Lower lobe of right lung (tissue), 2 donors: ENCODE measurements at places on chromosomes 1 and 21. TPM values are rescaled to one million over a fixed set of nuclear protein-coding genes. Genes with fewer than 3 reads are reported as not detected.

GRCh38 chr1:77014073-77014788 is 147.0 kb downstream of the ST6GALNAC5 start:
- H3K4me3 ChIP-seq = no peak overlapping the region
- DNase-seq = no peak

DNA sequence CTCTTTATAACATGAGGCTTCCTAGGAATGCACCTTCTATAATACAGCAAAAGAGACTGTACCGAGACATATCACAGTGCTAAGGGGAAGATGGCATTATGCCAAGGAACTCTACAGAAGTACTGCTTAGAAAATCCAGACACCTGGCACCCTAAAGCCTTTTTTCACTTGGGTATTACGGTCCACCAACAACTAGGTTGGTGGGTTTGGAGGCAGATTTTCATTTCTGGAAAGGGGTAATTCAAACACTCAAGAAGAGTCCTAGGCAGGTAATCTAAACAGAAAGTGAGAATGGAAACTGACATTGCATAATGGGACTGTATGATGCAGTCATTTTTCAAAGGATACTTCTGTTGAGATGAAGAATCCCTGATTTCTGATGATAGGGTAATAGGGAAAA is 19.6 kb downstream of the SCMH1 start:
- no peak overlapping the region for H3K4me3 ChIP-seq
- H3K27me3 ChIP-seq = no peaks in the 10 kb centered on the region
- DNase-seq = no peak
- H3K4me1 ChIP-seq = peaks cover 9% of the 10 kb centered on the region
- H3K27ac ChIP-seq = no peak overlapping the region

DNA sequence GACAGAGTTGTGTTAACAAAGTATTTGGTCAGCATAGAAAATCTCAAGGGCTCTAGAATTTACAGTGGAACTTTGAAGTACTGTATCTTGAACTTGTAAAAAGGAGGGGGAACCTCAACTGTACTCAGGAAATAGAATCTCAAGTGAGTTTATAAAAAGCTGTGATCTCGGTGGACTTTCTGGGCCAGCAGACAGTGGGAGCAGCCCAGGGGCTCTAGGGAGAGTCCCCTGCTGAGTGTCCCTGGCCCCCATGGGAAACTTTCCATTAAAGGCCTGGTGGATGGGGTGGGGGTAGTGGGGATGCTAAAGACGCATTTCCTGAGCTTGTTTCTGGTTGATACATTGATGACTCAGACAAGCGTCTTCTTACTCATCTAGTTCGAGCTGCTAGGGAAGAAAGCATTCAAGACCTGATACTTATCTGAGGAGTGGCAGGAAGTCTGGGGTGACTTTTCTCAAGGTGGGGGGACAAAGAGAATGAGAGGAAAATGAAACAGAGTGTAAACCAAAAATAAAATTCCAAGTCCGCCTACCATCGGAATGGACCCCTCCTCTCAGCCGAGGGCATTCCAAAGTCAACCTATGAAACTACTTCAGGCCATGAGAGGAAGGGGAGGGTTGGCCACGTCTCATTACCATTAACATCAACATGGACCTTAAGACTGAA is 65.5 kb downstream of the NID1 start:
- peak overlapping the region; percentile 53 for H3K27ac ChIP-seq
- no peak overlapping the region for H3K4me3 ChIP-seq
- peaks cover 8% of the 10 kb centered on the region for H3K36me3 ChIP-seq
- peaks cover 25% of the 10 kb centered on the region for H3K4me1 ChIP-seq
- H3K27me3 ChIP-seq = no peaks in the 10 kb centered on the region

GRCh38 chr1:64493831-64494230 is 23.9 kb downstream of the CACHD1 start:
- H3K36me3 ChIP-seq = no peaks in the 10 kb centered on the region
- no peak overlapping the region for H3K4me3 ChIP-seq
- DNase-seq = no peak
- H3K27ac ChIP-seq = no peak overlapping the region

GRCh38 chr1:28811766-28812668 is at the start of gene OPRD1:
OPRD1 (plus strand) TSS chr1:28812170; CDS start chr1:28812384, 214 bp downstream.
- no peak within 1 kb of the TSS for H3K27ac ChIP-seq
- DNase-seq = no peak
- H3K4me3 ChIP-seq = no peak within 1 kb of the TSS
- H3K36me3 ChIP-seq = no peaks in the 10 kb centered on the region
- H3K27me3 ChIP-seq = peaks cover 67% of the 10 kb centered on the region

DNA sequence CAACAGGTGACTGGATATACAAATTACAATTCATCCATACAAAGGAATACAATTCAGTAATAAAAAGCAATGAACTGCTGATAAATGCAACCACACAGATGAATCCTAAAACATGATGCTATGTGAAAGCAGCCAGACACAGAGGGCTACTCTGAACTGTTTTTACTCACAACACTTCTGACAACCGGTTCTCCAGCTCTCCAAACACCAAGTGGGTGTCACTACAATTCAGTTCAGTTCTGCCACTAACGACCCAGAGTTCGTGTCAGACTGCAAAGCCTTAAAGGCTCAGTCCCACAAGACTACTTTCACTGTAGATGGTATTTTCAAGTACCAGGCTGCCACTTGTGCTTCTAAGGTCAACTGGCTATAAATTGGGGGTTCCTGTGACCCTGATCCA is 119.4 kb downstream of the SLC16A1 start:
- H3K27ac ChIP-seq = no peak overlapping the region
- peaks cover 12% of the 10 kb centered on the region for H3K4me1 ChIP-seq
- no peaks in the 10 kb centered on the region for H3K36me3 ChIP-seq
- H3K27me3 ChIP-seq = no peaks in the 10 kb centered on the region

DNA sequence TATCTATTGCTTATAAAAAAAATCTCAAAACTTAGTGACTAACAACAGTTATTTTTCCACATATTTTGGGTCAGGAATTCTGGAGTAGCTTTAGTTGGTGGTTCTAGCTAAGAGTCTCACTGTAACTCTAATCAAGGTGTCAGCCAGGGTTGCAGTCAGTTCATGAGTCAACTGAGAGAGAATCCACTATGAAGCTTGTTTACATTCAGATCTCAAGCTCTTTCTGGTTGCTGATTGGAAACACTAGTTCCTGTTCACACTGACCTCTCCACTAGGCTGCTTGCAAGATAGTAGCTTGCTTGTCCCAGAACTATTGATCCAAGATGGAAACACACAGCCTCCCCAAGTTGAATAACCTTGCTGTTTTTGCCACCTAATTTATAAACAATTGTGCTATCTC is 1192.1 kb upstream of the B3GALT2 start:
- H3K27me3 ChIP-seq = no peaks in the 10 kb centered on the region
- H3K4me1 ChIP-seq = no peaks in the 10 kb centered on the region
- no peak for DNase-seq
- no peaks in the 10 kb centered on the region for H3K36me3 ChIP-seq

- H3K4me3 ChIP-seq = no peak overlapping the region
- no peaks in the 10 kb centered on the region for H3K27me3 ChIP-seq
- no peaks in the 10 kb centered on the region for H3K36me3 ChIP-seq
- no peaks in the 10 kb centered on the region for H3K4me1 ChIP-seq
- no peak overlapping the region for H3K27ac ChIP-seq
These were observed 917.9 kb upstream of the B3GALT2 start for GRCh38 chr1:194104247-194104844.

DNA sequence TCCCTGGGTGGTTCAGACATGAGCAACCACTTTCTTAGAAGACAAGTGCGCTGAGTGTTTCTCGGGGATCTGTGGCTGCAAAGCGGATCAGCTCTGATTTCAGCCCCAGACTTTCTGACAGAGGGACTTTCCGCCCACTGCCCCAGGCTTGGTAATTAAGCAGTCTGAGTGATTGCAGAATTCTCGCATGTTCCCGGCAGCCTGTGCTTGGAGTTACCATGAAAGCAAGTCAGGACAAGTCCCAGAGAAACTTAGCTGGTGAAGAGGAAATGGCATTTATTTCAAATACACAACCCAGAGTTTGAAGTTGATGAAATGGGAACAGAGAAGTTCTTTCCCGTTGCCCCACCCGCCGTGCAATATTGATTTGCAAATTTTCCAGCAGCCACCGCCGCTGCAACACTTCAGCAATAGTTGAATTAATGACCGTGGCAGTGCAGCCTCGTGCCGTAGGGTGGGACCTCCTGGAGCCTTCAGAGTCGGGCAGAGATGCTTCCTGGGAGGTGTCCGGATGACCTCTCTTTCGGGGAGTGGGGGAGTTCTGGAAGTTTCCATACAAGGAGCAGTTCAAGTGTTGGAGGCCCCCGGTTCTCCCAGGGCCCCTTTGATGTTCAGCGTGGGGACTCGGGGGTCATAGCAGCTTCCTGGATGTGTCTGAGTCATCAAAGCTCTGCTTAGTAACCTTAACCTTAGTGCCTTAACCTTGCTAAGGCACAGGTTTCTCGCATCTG is 134.7 kb downstream of the KAZN start:
- no peaks in the 10 kb centered on the region for H3K36me3 ChIP-seq
- H3K4me1 ChIP-seq = peaks cover 15% of the 10 kb centered on the region
- no peak overlapping the region for H3K4me3 ChIP-seq
- H3K27ac ChIP-seq = no peak overlapping the region

- DNase-seq = no peak
- no peaks in the 10 kb centered on the region for H3K4me1 ChIP-seq
- H3K36me3 ChIP-seq = no peaks in the 10 kb centered on the region
- H3K27ac ChIP-seq = no peak overlapping the region
- H3K4me3 ChIP-seq = no peak overlapping the region
- H3K27me3 ChIP-seq = no peaks in the 10 kb centered on the region
These were observed 654.9 kb upstream of the USP24 start for GRCh38 chr1:55870106-55870505.

GRCh38 chr1:178183796-178184195 is 89.9 kb downstream of the RASAL2 start:
- no peaks in the 10 kb centered on the region for H3K27me3 ChIP-seq
- H3K4me3 ChIP-seq = no peak overlapping the region
- H3K27ac ChIP-seq = no peak overlapping the region
- no peak for DNase-seq
- peaks cover 11% of the 10 kb centered on the region for H3K4me1 ChIP-seq

- H3K4me1 ChIP-seq = peaks cover 23% of the 10 kb centered on the region
- H3K27me3 ChIP-seq = no peaks in the 10 kb centered on the region
- no peak for DNase-seq
- H3K36me3 ChIP-seq = no peaks in the 10 kb centered on the region
- H3K27ac ChIP-seq = no peak overlapping the region
These were observed 167.3 kb downstream of the PBX1 start for GRCh38 chr1:164726235-164726634.

Gene MANEAL
- 4.9 TPM for total RNA-seq

Gene LRIG2
- 15.0 TPM for total RNA-seq

Gene MYOM3
- total RNA-seq = 0.15 TPM

Gene DNAJC6
- total RNA-seq = 10.5 TPM

Gene ZYG11A
- total RNA-seq = not detected

Gene NBPF20
- 2.4 TPM for total RNA-seq
